Activated CD8-positive, alpha-beta memory T cell treated with anti-CD3 and anti-CD28 coated beads for 4 hours (primary cell): ENCODE measurements at places on chromosomes 6 and 20.

- no peak for DNase-seq
Observed at GRCh38 chr6:133241901-133242636, 912 bp downstream of the EYA4 start.

- no peak for DNase-seq
Observed at GRCh38 chr6:18028332-18028731, 40.9 kb upstream of the KIF13A start.

- DNase-seq = no peak
Observed at GRCh38 chr20:12535770-12536169, 473.0 kb upstream of the SPTLC3 start.

DNA sequence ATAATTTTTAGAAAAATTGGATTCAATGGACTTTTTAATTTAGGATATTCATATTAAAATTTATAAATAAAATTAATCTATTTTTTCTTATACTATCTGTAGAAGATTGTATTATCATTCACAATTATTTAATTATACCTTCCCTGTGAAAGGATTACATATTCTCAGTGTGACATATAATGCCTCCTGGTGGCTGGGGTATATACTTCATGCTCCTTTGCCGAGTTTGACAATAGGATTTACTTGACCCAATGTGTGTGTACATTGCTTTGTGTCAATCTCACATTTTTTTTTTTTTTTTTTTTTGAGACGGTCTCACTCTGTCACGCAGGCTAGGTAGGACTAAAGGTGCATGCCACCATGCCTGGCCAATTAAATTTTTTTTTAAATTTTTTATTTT lies 230.0 kb upstream of the CHD6 start:
- no peak for DNase-seq

GRCh38 chr20:21262812-21263211 lies 40.3 kb upstream of the XRN2 start:
- DNase-seq = no peak

DNA sequence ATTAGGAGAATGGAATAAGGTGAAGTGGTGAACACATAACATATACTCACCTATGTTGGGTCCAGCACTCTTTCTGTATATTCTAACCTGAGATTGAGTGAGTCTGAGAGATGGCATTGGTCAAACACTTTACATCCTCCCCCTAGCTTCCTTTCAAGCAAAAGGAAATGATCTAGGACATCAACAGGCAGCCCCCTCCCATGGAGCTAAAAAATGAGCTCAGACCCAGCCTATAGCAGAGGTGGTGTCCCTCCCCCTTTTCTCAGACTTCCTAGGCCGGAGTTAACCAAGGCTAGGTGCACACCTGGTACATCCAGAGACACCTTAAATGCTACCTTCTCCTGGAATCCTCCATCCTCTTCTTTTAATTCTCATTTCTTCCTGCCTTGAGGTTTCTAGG lies 5.5 kb upstream of the SDC4 start:
- no peak for DNase-seq

GRCh38 chr6:30955367-30956042 lies 14.7 kb downstream of the MUCL3 start:
- DNase-seq = peak; percentile 58

GRCh38 chr6:115934829-115935228 lies 125.9 kb downstream of the FRK start:
- no peak for DNase-seq
